ENCODE measurements at places on chromosomes 12 and 14.
A peak's percentile ranks its signal among the peaks of the same experiment; 100 is the strongest.

DNA sequence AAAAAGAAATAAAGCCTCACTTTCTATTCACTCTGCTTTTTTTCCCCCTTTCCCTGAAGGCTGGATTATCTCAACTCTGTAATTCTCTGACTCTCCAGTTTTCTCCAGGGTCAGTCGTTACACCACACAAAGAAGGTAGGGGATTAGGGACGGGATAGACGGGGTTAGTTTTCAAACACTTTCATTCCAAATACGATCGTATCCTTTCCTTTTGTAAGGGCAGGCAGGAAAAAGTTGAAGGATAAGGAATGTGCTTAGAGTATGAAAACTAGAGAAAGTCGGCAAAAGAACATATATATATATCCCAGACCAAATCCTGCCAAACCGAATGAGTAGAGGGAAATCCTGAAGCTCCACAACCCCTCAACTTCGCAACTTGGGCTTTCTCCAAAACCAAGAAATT is 581 bp upstream of the ESYT1 start:
- no peak for DNase-seq

- no peak for DNase-seq
These were observed 47.5 kb upstream of the PPP1R12A start for GRCh38 chr12:79982086-79983062.

DNA sequence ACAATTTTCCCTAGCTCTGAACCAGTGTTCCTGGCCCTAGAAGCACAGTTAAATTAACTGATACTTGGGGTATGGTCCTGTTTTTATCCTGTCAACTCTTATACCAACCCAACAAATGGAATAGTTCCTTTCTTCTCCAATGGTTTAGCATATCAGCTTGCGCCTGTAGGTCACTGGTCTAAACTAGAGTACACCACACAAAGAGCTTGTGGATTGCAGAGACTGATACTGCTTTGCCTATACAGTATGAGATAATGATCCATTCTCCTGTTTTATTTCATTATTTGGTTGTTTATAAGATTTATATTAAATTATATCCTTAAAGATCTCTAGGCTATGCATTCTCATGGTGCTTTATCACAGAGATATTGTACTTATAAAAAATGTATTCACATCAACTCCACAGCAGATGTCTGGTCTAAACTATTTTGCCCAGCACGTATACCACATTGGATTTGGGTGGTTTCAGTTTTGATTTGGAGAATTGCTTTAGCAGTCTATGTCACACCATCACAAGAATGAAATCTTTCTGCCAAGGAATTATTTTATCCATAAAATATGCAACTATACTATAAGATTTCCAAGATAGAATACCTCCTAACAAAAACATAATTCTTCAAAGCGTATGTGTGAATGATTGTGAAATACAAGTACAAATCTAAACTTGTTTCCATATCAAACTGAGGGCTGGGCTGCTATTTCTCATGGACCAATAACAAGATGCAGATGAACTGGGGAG is 142.1 kb downstream of the SLC16A7 start:
- DNase-seq, result no peak

GRCh38 chr12:66341126-66341525 is 38.8 kb downstream of the HELB start:
- DNase-seq, result no peak

- no peak for DNase-seq
These were observed 60.3 kb downstream of the PPHLN1 start for GRCh38 chr12:42386308-42386707.

DNA sequence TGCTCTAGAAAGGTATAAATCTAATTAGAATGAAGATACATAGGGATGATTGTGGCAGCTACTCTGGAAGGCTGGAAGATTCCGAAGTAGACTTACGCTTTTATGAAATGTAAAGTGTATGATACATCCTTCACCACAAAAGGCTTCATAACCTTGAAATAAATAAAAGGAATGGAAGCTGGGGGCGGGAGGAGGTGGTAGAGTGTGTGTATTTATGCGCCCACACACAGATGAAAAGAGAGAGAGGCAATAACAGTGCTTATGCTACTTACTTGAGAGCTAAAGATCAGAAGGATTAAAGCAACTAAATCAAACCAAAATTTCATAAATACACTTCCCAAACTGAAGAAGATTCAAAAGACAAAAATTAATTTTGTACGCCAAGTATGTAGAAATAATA is 30.4 kb downstream of the CBX5 start:
- no peak for DNase-seq

GRCh38 chr12:32893043-32893442 is 3.5 kb downstream of the PKP2 start:
- no peak for DNase-seq

DNA sequence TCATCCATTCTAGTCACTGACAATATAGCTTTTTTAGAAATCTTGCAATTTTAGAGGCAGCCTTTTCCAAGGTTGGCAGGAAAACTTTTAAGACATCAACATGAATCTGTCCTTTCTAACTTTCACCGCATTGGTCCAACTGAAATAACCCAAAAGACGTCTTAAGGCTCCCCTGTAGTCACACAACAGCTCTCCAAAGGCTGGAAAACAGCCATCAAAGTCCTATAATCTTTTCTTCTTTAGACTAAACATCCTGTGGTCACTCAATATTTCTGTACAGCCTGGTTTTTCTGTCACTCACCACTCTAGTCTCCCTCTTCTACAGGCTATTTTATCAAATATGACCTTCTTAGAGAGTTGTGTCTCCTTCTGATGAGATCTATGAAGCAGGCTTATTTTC is 4.5 kb upstream of the PTPRB start:
- no peak for DNase-seq

- DNase-seq, result no peak
These were observed 17.2 kb downstream of the MAP3K12 start for GRCh38 chr12:53481939-53482586.

- DNase-seq, result no peak
These were observed 63.6 kb upstream of the TMEM263 start for GRCh38 chr12:106892075-106892474.

GRCh38 chr12:70351076-70351475 is 15.0 kb upstream of the KCNMB4 start:
- DNase-seq, result no peak

GRCh38 chr12:7832059-7832696 is 40.5 kb downstream of the SLC2A14 start:
- peak; percentile 61 for DNase-seq

GRCh38 chr12:88063375-88063774 is 34.2 kb upstream of the C12orf50 start:
- DNase-seq, result no peak

DNA sequence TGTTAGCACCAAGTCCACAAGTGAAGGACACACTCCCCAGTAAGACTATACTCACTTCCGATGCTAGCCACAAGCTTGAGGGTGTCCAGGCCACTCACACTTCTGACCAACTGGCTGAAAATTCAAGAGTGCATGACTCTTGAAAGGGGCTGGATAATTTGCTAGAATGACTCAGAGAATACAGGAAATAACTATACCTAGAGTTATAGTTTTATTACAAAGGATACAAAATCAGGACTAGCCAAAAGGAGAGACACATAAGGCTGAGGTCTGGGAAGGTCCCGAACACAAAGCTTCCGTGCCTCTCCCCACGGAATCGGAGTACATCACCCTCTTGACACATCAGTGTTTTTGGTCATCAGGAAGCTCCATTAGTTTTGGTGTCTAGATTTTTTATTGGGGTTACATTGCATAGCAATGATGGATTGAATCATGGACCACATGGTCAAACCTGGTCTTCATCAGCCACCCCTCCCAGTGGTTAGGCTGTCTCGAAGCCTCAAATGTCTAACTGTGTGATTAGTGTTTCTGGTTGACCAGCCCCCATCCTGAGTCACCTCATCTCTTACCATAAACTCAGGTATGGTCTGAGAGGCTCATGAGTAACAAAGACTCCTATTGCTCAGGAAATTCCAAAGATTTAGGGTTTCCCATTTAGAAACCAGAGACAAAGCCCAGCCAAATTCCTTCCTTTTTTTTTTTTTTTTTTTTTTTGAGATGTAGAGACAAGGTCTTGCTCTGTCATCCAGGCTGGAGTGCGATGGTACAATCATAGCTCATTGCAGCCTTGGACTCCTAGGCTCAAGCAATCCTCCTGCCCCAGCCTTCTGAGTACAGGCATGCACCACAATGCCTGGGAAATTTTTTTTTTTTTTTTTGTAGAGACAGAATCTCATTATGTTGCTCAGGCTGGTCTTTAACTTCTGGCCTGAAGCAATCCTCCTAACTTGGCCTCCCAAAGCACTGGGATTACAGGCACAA is 472.0 kb upstream of the TBX3 start:
- DNase-seq, result no peak

DNA sequence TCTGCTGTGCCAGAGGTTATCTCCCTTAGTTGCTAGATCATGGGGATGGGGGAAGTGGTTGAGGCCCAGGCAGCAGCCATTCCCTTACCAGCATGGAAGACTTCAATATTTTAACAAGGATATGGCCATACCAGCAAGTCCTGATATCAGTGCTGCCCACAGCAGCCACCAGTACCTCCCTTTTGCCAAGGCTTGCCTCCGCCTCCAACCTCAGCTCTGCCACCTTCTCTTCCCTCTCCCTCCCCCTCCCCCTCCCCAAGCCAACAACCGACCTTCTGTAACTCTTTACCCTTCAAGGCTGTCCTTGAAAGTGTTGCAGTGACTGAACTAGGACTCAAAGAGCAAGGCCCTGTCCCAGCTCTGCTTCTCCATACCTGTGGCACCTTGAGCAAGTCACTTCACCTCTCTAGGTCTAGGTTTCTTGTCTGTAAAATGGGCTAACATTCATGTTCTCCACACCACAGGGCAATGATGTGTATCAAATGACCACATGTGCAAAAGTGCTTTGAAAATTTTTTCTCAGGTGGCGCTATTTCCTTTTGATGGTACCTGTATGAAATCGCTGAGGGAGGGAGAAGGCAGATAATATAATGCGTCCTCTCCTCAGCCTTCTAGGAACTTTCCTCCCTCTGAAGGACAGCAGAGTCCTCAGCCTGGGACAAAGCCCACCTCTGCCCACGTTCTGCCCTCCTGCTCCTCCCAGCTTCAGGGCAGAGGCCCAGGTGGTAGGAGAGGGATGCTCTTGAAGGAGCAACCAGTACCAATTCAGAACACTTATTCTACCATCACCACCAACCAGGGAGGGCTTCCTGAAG is 14.7 kb downstream of the PLEKHG6 start:
- DNase-seq, result no peak

DNA sequence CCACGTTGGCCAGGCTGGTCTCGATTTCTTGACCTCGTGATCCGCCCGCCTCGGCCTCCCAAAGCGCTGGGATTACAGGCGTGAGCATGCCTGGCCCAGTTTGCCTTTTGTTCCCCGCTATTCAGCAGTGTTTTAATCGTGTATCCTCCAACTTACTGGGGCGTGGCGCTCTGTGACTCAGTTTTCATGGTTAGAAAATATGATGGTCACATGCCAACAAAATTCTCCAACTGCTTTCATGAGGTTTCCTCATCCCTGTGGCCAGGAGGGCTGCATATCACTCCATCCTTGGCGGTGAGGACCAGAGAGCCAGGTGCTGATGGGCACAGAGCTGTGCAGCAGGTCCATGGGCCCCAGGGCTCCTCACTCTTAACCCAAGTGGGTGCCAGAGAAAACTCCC is 33.0 kb upstream of the PRMT8 start:
- no peak for DNase-seq

DNA sequence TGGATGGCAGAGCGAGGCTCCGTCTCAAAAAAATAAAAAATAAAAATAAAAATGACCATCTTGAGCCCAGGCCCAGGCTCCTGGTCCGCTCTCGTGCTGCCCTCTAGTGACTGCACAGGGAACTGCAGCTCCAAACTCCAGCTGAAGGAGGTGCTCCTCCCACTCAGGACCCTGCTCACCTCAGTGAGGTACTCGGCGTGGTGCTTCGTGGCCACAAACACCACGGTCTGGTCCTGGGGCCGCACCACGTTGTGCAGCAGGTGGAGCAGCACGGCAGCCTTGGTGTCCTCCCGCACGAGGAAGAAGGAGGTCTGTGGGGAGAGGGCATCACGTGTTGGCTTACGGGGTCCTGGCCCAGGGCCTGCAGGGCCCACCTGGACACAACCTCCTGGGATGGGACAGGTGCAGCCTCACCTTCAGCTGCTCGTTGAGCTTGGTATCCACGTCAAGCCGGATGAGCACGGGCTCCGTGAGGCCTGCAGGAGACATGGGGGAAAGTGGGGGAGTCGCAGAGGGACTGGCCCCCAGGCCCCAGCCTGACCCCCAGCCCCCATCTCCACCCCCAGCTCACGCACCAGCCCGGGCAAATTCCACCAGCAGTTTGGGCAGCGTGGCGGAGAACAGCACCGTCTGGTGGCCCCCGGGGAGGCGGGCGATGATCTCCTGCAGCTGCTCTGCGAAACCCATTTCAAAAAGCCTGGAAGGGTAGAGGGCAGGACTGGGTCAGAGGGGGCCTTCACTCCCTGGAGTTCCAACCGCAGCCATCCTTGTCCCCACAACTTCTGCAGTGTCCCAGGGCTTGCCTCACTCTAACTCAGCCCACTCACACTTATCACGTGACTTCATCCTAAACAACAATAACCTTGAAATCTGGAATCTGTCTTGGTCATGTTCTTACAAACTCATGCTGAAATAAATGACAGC is 10.6 kb downstream of the DDX54 start:
- DNase-seq, result peak; percentile 88

GRCh38 chr14:23044840-23045239 is 2.8 kb downstream of the PSMB11 start:
- DNase-seq, result no peak

DNA sequence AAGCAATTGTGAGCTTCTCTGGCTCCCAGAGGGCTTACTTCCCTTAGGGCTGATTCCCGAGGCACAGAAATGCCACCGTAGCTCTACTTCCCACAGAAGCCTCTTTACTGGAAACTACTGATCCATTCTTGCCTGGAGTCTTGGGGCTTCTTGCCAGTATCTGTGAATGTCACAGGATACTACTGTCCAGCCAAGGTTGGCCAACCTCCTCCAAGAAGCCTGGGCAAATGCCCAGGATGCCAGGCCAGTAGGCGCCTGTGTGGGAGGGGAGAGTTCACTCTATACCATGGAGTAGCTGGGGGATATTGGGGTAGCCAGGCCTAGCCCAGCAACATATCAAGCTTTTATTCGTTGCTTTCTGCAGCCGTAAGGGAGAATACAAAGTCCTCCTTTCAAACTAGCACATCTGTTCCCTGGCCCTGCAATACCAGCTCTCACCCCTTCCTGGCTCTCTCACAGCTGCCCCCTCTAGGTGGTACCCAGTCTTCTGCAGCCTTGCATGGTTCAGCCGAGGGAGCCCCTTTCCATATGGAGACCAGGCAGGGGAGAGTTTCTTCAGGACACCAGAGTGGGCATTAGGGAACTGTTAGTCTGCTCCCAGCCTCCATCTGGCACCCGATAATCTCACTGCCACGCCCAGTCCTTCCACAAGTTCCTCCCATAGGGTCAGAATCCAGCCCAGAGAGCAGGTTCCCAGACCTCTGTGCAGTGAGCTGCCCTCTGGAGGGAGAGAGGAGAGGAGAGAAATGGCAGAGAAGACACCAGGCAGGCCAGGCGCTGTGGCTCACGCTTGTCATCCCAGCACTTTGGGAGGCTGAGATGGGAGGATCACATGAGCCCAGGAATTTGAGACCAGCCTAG is 24.3 kb upstream of the PLEK2 start:
- DNase-seq, result no peak

DNA sequence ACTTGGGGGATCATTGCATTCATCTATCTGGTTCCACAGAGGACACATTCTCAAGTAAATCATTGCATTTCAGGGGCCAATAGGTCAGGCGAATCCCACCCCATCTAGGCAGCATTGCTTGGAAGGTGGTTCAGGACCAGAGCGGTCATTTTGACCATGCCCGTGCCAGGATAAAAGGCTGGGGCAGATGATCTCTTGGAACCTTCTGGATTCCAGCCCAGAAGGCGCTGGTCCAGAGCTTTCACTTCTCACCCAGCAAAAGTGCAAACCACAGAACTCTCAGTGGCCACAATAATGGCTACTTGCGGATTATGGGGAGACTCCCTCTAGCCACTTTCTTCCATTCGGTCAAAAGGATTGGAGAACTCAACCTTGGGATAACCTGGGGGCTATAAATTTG is 595 bp upstream of the KRT85 start:
- no peak for DNase-seq
